ENCODE measurements at places on chromosomes 6 and 20.

- DNase-seq = no peak
Measured at GRCh38 chr6:4581468-4582385, 194.5 kb upstream of the CDYL start.

- DNase-seq = no peak
Measured at GRCh38 chr6:155033021-155033791, 38.1 kb downstream of the TIAM2 start.

DNA sequence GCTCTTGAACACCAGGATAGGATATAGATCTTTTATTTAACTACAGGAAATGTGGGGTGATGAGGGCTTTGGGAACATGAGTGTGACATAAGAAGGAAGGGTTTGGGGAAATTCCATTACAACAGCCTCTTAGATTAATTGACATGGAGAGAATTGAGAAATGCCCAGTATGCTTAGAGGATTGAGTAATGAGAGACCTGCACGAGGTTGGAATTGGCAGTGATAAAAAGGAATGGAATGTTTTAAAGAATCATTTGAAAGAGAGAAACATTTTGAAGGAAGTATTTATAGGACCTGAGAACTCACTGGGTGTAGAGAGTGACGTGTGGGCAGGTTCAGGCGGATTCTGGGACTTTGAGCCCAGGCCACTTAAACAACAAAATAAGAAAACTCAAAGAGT lies 227.0 kb downstream of the BMP2 start:
- DNase-seq = no peak

GRCh38 chr6:120384671-120385070 lies 949.6 kb downstream of the TBC1D32 start:
- no peak for DNase-seq

DNA sequence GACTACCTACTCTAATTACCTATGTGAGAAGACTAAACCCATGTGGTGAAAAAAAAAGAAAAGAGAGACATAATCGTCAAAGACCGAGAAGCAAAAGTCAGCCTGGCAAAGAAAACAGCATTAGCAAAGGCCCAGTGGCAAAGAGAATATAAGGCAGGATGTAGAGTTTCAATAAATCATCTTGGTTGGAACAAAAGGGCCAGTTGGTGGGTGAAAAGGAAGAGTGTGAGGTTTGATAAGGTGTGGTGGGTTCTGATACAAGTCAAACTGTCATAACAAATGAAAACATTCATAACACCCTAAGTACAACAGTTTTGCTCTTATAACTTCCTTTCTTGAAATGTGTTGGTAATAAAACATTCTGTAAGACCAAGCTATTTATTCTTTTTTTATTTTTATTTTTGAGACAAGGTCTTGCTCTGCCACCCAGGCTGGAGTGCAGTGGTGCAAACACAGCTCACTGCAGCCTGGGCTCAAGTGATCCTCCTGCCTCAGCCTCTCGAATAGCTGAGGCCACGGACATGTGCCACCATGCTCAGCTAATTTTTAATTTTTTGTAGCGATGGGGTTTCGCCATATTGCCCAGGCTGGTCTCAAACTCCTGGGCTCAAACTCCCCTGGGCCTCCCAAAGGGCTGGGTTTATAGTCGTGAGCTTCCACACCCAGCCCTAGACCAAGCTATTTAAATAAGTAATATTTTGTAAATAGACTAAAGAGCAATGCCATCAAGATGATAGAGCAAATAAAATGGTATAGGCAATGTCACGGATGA lies 18.9 kb upstream of the GTF3C6 start:
- no peak for DNase-seq

DNA sequence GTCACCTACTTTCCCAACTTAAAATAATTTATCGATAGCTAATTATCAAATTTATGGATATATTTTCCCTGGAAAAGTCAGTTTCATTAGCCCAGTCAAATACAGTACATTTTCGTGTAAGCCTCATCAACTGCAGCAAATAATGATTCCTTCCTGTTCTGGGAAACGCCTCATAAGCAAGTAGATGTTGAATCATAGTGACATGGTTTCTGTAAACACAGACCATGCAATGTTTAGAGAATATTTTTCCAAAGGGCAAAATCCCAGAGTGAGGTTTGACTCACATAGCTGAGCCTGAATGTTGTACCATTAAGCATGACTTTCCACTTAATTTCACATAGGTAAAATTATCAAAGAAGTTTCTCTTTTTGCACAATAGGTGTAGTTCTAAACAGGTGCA lies 16.7 kb upstream of the VNN1 start:
- no peak for DNase-seq

GRCh38 chr6:130610303-130610702 lies 216.9 kb upstream of the SMLR1 start:
- DNase-seq = no peak

- no peak for DNase-seq
Measured at GRCh38 chr20:49854190-49854875, 41.7 kb downstream of the SLC9A8 start.

DNA sequence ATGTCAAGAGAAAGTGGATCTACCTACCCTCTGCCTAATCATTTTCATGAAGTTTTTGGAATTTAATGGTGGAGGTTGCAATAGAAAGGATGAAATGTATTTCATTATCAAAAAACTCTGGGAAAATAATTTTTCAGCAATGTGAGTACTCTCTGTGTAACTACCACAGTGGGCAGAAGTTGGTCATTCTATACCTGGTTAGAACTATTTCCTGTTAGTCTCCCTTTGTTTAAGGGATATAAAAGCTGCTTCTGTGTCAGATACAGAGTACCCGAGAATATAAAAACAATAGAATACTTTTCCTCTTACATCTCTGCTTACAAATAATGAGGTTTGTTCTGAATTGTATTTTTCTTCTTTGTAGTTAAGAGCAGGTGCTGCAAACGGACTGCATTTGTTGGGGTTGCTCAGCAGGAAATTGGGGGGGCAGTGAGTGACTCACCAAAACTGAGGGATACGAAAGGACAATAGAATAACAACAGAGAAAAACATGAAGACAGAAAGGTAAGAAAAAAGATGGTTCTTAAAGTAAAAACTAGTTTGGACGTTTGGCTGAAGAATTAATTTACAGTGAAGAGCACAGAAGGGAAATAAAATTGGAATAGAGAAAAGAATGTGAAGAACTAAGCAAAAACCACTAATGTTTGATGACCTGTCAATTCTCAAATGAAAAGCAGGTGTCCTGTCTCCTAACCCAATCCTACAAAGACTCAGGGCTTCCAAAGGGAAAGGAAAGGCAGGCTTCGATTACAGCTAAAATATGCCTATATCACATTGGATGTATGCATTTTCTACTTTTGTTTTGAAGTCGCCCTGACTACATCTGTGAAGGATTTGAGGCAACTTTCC lies 703.1 kb downstream of the RFPL4B start:
- DNase-seq = no peak

DNA sequence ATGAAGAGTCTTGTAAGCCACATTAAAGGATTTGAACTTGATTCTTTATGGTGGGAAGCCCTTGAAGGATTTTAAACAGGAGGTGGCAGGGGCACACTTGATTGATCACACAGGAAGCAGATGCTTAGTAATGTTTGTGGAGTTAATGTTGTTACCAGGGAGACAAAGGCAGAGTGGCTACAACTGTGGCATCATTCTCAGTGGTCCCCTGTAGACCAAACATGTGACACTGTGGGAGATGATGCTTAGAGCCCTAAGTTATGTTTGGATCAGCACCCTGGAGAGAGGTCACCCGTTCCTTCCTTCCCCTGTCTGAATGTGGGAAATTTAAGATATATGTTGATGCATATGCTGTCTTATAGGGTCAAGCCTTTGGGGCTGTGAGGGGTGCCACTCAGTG lies 53.2 kb downstream of the EIF2S2 start:
- DNase-seq = peak; percentile 46

- DNase-seq = no peak
Measured at GRCh38 chr6:124676033-124676432, 286.2 kb upstream of the RNF217 start.

- DNase-seq = no peak
Measured at GRCh38 chr6:18543051-18543450, 155.9 kb downstream of the RNF144B start.

DNA sequence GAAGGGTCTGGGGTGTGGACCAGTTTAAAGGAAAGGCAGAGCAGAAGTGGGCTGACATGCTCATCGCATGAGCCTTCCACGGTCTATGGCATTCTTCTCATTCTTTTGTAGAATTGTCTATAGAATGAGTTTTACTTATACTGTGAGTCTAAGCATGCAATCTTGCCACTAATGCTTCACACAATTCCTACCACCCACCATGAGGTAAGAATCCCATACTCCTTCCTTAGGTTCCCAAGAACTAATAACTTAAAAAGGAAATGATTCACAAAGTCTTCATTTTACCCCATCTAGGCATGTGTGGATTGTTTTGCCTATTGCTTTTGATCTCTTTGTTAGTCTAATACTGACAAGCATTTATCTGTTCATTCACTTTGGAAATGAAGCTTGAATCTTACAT lies 195.2 kb downstream of the LY86 start:
- no peak for DNase-seq

DNA sequence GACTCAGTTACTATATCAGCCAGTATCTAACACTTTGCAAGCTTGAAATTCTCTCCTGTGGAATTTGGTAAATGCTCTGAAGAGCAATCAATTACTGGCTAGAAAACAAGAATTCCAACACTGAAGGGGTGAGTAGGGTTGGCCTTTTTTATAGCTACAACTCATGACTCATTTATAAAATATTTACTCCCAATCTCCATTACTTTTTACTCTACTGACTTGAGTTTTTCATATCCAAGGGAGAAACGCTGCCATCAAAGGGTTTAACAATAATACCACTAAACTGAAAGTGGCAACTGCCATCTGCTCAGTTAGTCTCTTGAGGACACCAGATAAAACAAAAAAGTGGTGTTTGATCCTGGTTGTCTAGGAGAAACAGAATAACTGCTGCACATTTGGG lies 203.1 kb downstream of the UBE3D start:
- DNase-seq = no peak

DNA sequence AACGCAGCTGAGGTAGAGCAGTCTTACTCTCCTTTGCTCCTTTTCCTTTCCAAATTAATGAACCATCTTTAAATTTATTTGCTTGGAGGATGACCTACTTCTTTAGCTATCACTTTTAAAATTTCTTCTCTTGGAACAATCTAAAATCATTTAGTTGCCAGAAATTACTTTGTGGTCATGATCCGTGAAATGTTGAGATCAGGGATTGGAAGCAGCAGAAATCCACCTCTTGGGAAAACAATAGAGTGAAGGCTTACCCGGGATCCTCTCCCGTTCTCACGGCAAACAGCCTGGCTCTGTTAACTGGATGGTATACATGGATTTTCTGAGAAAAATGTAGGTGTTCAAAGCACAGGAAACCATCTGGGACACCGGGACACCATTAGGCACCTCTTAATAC lies 7.7 kb downstream of the AKAP12 start:
- no peak for DNase-seq

DNA sequence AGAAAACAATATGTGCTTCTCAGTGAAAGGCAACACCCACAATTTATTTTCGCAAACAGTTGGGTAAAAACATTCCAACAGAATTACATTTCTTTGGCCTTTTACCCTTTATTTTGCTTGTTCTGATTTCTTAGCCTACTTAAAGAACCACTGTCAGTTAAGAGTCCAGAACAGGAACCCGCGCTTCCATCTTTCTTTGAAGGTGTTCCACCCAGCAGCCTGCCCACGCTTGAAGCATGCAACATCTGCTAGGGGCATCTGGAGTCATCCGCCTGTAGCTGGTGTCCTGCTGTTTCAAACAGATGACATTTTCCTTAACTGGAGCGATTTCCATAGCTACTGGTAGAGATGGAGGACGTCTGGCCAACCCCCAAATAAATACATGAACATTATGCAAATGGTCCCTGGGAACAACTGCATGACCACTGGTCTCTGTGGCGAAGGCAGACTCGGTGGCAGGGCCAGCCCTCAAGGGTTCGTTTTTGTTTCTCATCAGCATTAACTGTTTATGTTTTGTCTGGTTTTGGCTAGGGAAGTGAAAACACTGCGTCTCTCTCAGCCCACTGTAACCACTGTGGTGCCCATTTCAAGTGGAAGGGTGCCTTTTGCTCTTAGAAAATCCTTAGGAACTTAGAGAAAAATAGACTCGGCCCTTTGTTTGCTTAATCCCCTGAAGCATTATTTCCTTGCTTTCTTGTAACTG lies 51.6 kb downstream of the LAMA4 start:
- no peak for DNase-seq

- no peak for DNase-seq
Measured at GRCh38 chr6:123940551-123940950, 136.9 kb downstream of the NKAIN2 start.

GRCh38 chr6:57183336-57183735 lies 11.2 kb downstream of the BAG2 start:
- DNase-seq = no peak

DNA sequence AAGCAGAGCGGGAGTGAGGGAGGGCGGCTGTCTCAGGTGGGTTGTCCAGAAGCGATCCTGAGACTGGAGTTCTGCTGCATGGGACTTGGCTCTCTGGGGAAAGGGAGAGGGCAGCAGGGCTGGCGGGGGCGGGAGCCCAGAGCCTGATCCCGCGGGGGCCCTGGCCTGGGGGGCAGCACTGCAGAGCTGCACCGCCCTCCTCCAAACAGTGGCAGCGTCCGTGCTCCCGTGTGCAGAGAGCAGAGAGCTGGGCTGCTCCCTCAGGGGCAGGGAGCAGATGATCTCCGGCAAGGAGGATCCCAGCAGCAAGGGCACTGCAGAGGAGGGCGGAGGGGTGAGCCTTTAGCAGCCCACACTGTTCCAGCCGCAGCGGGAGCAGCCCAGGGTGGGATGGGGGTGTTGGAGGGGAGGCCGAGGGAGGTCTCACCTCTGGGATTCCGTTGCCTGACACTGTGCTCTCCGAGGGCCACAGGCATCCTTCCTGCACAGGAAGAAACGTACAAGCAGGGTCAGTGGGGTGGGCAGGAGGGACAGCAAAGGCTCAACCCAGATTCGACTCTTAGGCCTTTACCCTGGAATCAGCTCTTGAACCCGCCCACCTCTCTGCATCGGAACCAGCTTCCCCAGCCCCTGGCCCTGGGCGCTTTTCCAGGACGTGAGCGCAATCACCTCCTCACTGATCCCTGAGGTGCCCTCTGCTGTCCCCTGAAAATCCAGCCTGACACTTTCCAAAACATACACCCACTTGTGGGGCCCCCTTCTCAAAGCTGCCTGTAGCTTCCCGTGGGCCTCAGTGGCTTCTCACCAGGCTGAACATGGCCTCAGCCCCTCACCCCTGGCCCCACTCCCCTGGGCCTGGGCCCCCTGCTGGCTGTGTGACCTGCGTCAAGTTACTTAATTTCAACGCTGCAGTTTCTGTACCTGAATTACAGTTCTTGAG lies 32.6 kb upstream of the ZBP1 start:
- no peak for DNase-seq

DNA sequence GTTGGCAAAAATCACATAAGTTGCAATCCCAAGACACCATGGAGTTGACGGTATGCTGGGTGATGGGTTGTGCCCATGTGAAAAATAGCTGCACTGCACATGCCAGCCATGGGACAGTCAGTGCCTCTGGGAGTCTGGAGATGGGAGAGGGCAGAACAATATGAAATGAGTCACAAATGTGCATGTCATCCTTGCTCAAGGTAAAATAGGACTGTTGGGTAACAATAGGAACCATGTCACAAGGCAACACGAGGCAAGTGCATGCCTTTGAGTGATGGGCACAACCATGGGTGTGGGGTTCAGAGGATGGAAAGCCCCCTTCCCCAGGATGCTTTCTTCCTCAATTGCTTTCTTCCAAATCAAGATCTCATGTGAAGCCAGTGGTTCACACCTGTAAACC lies 70.5 kb upstream of the PIM1 start:
- no peak for DNase-seq

GRCh38 chr20:53966774-53967398 lies 103.5 kb downstream of the BCAS1 start:
- DNase-seq = no peak

- no peak for DNase-seq
Measured at GRCh38 chr6:163717106-163717764, 302.7 kb downstream of the QKI start.
